ENCODE measurements at places on chromosomes 1 and 21. TPM values are rescaled to one million over a fixed set of nuclear protein-coding genes. Genes with fewer than 3 reads are reported as not detected.

GRCh38 chr1:157829210-157829609 lies 9.3 kb upstream of the FCRL1 start:
- DNase-seq: no peak

DNA sequence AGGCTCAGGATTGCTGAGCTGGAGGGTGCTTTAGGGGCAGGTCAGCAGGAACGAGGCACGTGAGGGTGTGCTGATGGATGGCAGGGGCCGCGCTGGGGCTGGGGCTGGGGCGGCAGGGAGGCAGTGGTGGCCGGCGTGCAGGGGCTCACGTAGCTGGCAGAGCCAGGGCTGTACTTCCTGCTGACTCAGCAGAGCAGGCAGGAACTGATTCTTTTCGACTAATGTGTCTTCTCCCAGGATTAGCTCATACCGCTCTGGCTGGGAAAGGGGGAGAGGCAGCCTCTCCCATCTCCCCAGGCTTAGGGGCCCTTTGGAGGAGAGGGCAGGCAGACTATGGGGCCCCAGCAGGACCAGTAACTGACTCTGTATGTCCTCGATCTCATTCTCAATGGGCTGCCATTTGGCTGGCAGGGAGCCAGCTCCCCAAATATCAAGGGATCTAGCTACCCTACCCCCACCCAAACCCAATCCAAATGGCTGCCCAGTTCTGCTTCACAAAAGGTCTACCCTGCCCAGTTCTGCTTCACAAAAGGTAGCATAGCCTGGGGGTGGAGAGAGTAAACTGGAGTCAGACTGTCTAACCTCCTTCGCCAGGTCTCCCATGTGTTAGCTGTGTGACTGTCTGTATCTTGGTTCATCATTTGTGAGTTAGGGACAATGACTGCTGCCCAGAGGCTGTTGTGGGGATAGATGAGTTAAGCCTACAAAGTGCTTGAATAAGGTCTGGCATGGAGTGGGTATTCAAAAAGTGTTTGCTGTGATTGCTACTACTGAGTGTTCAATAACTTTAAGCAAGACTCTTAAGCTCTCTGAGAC lies 100.1 kb upstream of the SLC2A1 start:
- DNase-seq: no peak

DNA sequence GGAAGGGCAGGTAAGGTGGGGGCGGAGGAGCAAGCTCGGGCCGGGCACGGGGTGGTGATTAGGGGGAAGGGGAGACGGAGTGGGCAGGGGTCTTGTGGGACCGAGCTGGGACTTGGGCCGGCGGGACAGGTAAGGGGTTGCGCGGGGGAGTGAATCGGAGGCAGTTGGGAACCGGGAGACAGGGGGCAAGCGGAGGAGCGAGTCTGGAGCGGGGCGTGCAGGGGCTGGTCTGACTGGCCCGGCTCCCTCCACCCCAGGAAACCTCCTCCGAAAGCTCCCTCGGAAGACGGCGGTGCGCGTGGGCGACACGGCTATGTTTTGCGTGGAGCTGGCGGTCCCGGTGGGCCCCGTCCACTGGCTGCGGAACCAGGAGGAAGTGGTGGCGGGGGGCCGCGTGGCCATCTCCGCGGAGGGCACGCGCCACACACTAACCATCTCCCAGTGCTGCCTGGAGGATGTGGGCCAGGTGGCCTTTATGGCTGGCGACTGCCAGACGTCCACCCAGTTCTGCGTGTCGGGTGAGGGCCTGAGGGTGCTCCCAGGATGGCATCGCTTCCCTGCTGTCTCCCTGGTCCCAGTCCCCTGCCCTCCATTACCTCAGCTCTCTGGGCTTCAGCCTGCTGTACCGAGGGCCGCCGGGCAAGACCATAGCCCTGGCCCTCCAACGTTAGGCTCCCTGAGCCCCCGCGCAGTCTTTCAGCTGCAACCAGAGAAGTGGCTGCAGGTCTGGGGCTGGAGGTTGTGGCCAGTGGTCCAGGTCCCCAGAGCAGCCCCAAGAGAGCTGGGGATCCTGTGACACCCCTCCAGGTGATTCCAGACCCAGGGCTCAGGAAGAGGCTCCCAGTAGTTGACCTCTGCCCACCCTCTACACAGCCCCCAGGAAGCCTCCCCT lies 6.3 kb downstream of the OBSCN start:
- DNase-seq: peak; percentile 59

Gene FAM163A
- polyA plus RNA-seq: 0.04 TPM

DNA sequence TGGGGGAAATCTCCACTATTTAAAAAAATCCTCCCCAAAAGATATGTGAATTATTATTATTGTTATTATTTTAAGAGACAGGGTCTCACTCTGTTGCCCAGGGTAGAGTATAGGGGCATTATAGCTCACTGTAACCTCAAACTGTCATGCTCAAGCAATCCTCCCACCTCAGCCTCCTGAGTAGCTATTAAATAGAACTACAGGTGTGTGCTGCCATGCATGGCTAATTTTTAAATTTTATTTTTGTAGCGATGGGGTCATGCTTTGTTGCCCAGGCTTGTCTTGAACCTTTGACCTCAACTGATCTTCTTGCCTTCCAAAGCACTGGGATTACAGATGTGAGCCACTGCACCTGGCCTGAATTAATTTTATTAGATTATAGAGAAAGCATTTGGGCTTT lies 116.8 kb downstream of the RABGAP1L start:
- no peak for DNase-seq

Gene ARHGAP29
- polyA plus RNA-seq: 11.0 TPM

Data from heart left ventricle (tissue), 16 donors.